ENCODE measurements at places on chromosomes 6 and 20. TPM values are rescaled to one million over a fixed set of nuclear protein-coding genes. Genes with fewer than 3 reads are reported as not detected.

DNA sequence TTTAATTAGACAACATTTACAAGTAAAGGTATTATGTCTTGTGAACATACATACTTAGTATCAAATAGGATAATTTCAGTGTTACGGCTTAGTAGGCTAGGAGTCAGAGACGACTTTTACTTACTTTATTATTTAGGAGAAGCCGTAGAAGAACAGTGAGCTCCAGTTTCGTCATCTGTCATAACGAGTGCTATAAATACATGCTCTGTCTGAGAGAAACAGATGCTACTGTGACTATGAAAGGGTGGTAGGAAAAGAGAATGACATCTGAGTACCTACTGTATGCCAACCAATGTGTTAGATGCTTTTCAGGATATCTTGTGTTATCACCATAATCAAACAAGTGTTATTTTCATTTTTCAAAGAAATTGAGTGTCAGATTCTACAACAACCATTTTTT, 119.0 kb downstream of the EYA4 start:
- H3K36me3 ChIP-seq = no peaks in the 10 kb centered on the region
- no peaks in the 10 kb centered on the region for H3K27me3 ChIP-seq
- H3K4me3 ChIP-seq = no peak overlapping the region

Gene MYCT1
- 1.6 TPM for total RNA-seq

Gene DNAH8
- not detected for total RNA-seq

- H3K27me3 ChIP-seq = no peaks in the 10 kb centered on the region
- no peaks in the 10 kb centered on the region for H3K36me3 ChIP-seq
- H3K4me1 ChIP-seq = no peaks in the 10 kb centered on the region
- no peak overlapping the region for H3K4me3 ChIP-seq
- H3K27ac ChIP-seq = no peak overlapping the region
- DNase-seq = no peak
Measured at GRCh38 chr20:23267909-23268308, 82.7 kb upstream of the NXT1 start.

Gene APMAP
- total RNA-seq = 72.3 TPM

DNA sequence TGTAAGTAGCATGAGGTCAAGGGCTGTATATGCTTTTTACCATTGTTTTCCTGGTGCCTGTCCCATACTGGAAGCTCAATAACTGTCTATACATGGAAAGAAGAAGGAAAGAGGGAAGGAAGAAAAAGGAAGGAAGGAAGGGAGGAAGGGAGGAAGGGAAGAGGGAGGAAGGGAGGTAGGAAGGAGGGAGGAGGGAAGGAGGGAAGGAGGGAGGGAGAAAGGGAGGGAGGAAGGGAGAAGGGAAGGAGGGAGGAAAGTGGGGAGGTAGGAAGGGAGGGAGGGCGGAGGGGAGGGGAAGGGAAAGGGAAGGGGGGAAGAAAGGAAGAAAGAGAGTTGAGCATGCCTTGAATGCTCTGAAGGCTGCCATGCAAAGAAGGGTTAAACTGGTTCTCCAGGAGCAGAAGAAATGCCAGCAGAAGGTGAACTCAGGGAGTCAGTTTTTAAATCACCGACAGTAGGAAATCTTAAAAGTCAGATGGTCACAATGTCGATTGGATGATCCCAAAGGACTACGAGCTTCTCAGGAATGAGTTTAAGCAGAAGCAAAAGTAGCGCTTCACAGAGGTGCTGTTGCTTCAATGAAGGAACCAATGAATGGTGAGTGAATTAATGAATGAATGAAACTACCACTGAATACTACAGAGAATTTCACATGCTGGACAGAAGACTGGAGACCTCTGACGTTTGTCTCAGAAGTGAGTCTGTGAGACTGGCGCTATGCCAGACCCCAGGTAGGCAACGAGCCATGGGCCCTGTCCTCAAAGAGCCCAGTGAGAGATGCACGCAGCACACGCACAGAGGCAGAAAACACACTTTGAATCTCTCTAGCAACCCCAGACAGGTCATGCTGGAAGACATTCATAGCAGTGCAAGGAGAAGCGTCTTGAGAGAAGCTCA, 117.6 kb downstream of the MRPL14 start:
- 0 out of 2 replicates have a peak, but pooled peaks cover 9% of the 10 kb centered on the region for H3K27me3 ChIP-seq
- H3K4me1 ChIP-seq = peaks cover 20% of the 10 kb centered on the region
- no peaks in the 10 kb centered on the region for H3K36me3 ChIP-seq
- no peak for DNase-seq
- H3K27ac ChIP-seq = no peak overlapping the region
- H3K4me3 ChIP-seq = no peak overlapping the region

DNA sequence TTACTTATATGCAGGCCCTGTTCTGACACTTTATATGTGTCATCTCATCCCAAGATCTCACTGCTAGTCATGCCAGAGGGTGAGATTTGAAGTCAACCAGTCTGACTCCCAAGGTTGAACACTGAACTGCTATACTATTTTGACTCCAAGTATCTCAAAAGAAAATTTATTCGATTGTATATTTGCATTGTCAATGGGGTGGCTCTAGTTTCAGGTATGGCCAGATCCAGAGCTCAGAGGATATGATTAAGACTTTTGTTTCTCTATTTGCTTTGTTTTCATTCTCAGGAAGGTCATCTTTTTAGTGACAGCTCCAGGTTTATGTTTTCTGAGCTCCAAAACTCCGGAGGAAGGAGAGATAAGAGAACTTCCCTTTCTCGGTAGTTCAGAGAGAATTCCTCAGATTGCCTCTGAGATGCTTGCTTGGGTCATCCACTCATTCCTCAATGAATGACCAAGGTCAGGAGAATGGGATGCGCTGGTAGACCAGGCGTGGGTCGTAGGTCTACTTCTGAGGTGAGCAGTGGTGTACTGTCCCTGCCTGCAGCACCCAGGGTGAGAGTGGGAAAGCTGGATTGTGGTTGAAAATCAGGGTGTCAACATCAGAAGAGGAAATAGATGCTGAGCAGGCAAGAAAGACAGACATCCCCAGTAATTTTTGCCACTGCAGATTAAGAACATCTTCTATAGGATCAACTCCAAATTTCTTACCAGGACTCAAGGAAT, 99.3 kb downstream of the PFDN4 start:
- no peak overlapping the region for H3K4me3 ChIP-seq
- no peak overlapping the region for H3K27ac ChIP-seq
- H3K4me1 ChIP-seq = no peaks in the 10 kb centered on the region
- DNase-seq = no peak
- no peaks in the 10 kb centered on the region for H3K36me3 ChIP-seq

GRCh38 chr20:62739581-62740285, 31.1 kb downstream of the NTSR1 start:
- no peaks in the 10 kb centered on the region for H3K36me3 ChIP-seq
- H3K4me1 ChIP-seq = no peaks in the 10 kb centered on the region
- H3K27me3 ChIP-seq = no peaks in the 10 kb centered on the region
- no peak overlapping the region for H3K4me3 ChIP-seq
- DNase-seq = no peak

Gene PRR18
- 0.08 TPM for total RNA-seq

Gene PTCRA
- total RNA-seq = not detected

DNA sequence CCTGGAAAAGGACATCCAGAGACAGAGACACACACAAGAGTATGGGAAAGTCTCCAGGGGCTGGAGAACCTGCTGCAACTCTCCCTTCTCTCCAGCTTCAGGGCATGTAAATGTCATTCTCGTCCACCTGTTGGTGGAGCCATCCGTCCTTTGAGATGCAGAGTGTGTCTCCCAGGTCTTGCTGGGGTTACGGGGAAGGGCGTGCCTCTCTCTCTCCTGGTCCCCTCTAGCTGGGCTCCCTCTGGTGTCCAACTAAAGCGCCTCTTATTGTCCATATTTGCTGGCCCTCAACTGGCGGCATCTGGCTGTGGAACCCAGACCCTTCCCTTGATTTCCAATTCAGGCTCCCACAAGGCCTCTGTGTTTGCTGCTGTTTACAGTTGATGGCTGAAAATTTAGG, 244.1 kb downstream of the BMP7 start:
- no peaks in the 10 kb centered on the region for H3K36me3 ChIP-seq
- DNase-seq = peak; percentile 93
- H3K4me3 ChIP-seq = 0 out of 2 replicates have a peak overlapping the region, but pooled peaks have one; percentile 17
- no peaks in the 10 kb centered on the region for H3K27me3 ChIP-seq
- no peak overlapping the region for H3K27ac ChIP-seq

Gene DBNDD2
- total RNA-seq = 28.0 TPM

DNA sequence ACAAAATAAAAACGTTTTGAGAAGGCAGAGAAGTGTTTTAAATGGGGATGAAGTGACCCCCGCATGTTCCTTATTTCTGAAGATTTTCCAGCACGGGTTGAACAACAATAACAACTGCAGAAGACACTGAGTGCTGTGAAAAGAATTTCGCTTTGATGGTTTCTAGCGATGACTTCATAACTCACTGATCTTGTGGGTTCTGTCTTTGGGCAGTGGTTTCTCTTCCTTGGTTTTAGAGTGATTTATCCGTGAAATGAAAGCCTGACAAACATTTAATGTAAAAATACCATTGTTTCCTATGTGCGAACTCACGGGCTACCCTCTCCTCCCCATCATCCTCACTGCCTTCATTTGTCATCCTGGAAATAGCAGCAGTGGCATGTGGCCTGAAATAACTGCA, 793.9 kb downstream of the QKI start:
- no peak overlapping the region for H3K4me3 ChIP-seq
- no peaks in the 10 kb centered on the region for H3K4me1 ChIP-seq
- no peak overlapping the region for H3K27ac ChIP-seq
- H3K27me3 ChIP-seq = no peaks in the 10 kb centered on the region

Gene TFAP2C
- total RNA-seq = 9.4 TPM

Gene GGTLC1
- not detected for total RNA-seq

GRCh38 chr6:29628419-29629281, 4.3 kb downstream of the GABBR1 start:
- H3K4me1 ChIP-seq = peaks cover 57% of the 10 kb centered on the region
- peak overlapping the region; percentile 94 for H3K27ac ChIP-seq
- peak overlapping the region; percentile 93 for H3K4me3 ChIP-seq

Gene PPP1R3G
- 0.24 TPM for total RNA-seq

DNA sequence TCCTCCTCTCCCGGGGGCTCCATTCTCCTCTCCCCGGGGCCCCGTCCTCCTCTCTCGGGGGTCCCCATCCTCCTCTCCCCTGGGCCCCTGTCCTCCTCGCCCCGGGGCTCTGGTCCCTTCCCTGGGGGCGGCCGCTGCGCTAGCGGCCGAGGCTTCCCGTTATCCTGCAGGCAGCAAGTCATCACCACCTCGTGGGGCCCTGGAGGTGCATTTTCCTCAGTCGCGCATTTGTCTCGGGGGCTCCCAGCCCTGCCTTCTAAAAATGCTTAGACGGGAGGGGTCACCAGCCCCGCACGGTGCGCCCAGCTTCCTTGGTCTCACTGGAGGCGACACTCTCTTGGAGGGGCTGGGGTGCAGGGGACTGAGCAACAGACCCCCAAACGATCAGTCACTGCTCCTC, 216.5 kb downstream of the QKI start:
- no peak overlapping the region for H3K4me3 ChIP-seq
- no peaks in the 10 kb centered on the region for H3K27me3 ChIP-seq
- H3K36me3 ChIP-seq = no peaks in the 10 kb centered on the region
- peaks cover 3% of the 10 kb centered on the region for H3K4me1 ChIP-seq
- DNase-seq = no peak
- no peak overlapping the region for H3K27ac ChIP-seq
